Nasal cavity respiratory epithelium epithelial cell of viscerocranial mucosa (primary cell): ENCODE measurements at places on chromosomes 2 and 18. TPM values are rescaled to one million over a fixed set of nuclear protein-coding genes. Genes with fewer than 3 reads are reported as not detected.

Gene TWIST2
- 1.1 and 4.8 TPM in 2 replicates for total RNA-seq

Gene IL1F10
- 0.34 TPM in 1 of 2 replicates, not detected in the other for total RNA-seq

Gene RGPD3
- 0.34 and 0.43 TPM in 2 replicates for total RNA-seq

Gene CFAP65
- not detected in 2 replicates for total RNA-seq

Gene CYTIP
- not detected in 2 replicates for total RNA-seq

Gene RAB17
- 0.34 and 1.5 TPM in 2 replicates for total RNA-seq

Gene RUFY4
- total RNA-seq = not detected in 2 replicates

Gene HMSD
- under 0.01 TPM in 1 of 2 replicates, not detected in the other for total RNA-seq

Gene SOX11
- under 0.01 and 0.07 TPM in 2 replicates for total RNA-seq

Gene PROC
- total RNA-seq = 0.64 TPM in 1 of 2 replicates, not detected in the other

Gene OTX1
- 2.7 and 8.1 TPM in 2 replicates for total RNA-seq

Gene CNGA3
- not detected in 2 replicates for total RNA-seq

Gene HOXD3
- total RNA-seq = not detected in 2 replicates

Gene C2orf42
- 19.5 and 22.4 TPM in 2 replicates for total RNA-seq

Gene CHRND
- not detected in 2 replicates for total RNA-seq

Gene KLHL30
- total RNA-seq = 0.34 and 0.36 TPM in 2 replicates

Gene LYPD1
- 0.14 TPM in 1 of 2 replicates, not detected in the other for total RNA-seq

Gene TMEM178A
- 0.28 and 0.34 TPM in 2 replicates for total RNA-seq

Gene SCN1A
- total RNA-seq = 0.07 TPM in 1 of 2 replicates, not detected in the other

Gene GMPPA
- 26.6 and 49.6 TPM in 2 replicates for total RNA-seq

Gene ZCCHC2
- 10.3 and 23.6 TPM in 2 replicates for total RNA-seq

Gene TMEM198
- 0.34 and 0.36 TPM in 2 replicates for total RNA-seq

Gene POLR1A
- 12.3 and 40.0 TPM in 2 replicates for total RNA-seq

Gene MFSD6
- total RNA-seq = 31.0 and 55.0 TPM in 2 replicates

Gene PRKRA
- 61.2 and 63.9 TPM in 2 replicates for total RNA-seq

Gene LOXHD1
- total RNA-seq = under 0.01 TPM in 1 of 2 replicates, not detected in the other

Gene VIL1
- under 0.01 TPM in 1 of 2 replicates, not detected in the other for total RNA-seq

Gene PRKAG3
- not detected in 2 replicates for total RNA-seq

Gene SNORC
- total RNA-seq = 0.34 and 1.1 TPM in 2 replicates

Gene COX7A2L
- 157 and 343 TPM in 2 replicates for total RNA-seq
